ENCODE measurements at places on chromosomes 7 and 10. TPM values are rescaled to one million over a fixed set of nuclear protein-coding genes. Genes with fewer than 3 reads are reported as not detected.

DNA sequence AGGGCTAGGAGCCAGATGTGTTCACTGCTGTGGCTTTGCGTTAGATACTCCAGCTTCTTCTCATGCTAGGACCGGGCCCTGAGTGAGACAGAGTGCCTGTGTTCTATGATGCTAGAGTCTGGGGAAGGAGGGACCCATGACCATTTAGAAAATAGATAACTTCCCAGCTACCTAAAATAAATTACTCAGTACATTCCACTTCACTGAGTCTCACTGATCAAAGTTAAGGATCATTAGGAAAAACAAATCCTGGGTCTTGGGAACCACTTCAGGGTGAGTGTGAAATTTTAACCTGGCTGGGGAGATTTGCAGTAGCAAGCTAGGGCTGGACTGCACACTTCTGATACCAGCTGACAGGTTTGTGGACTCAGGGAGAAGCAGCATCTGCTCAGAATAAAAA, 138.1 kb downstream of the EMX2 start:
- DNase-seq = no peak

DNA sequence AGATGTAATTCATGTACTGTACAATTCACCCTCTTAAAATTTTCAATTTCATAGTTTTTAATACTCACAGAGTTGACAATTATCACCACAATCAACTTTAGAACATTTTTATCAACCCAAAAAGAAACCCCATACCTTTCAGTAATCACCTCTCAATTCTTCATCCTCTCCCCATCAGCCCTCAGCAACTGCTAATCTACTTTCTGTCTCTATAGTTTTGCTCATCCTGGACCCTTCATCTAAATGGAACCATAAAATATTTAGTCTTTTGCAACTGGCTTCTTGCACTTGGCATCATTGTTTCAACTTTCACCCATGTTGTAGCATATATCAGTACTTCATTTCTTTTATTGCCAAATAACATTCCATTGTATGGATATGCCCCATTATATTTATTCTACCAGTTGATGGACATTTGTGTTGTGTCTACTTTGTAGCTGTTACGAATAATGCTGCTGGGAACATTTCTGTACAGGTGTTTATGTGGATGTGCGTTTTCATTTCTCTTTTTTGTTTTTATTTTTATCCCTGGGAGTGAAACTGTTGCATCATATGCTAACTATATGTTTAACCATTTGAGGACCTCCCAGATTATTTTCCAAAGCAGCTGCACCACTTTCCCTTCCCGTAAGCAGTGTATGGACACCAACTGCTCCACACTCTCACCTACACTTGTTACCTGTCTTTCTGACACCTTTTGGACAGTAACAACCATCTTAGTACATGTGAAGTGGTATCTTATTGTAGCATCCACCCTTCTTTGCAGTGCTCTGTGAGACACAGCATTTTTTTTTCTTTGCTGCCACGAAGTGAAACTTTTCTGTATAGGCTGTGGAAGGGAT, 65.4 kb upstream of the APBB1IP start:
- no peak for DNase-seq

DNA sequence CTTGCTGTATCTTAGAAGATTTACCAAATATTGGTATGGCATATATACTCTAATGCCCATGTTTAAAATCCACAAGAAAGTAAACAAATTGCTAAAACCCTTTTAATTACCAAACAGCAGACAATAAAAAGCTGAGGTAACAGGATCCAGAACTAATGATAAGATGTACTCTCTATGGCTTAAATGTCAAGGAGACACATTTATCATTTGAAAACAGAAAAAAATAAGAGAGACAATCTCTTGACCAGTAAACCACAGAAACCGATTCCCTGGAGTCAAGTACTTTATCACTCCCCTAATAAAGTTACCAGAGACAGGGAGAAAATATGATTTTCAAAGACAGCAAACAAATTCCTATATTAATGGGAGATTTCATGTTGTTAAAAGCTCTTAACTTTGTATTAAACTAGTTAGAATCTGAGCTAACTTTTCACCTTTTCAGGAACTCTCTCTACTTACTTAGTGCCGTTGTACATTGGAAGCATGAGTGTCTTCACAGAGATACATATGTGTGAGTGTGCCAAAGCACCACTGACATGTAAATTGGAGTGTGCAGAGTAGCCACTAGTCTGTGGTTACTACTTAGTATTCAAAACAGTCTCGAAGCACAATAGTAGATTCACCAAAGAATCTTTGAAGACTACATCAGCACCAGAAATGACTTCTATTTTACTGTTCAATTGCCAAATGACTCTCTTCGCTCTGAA, 44.2 kb downstream of the TSPAN12 start:
- DNase-seq = no peak

- DNase-seq = no peak
Observed at GRCh38 chr7:43072530-43072929, 39.9 kb upstream of the HECW1 start.

- DNase-seq = no peak
Observed at GRCh38 chr7:134293002-134293740, 23.6 kb downstream of the SLC35B4 start.

DNA sequence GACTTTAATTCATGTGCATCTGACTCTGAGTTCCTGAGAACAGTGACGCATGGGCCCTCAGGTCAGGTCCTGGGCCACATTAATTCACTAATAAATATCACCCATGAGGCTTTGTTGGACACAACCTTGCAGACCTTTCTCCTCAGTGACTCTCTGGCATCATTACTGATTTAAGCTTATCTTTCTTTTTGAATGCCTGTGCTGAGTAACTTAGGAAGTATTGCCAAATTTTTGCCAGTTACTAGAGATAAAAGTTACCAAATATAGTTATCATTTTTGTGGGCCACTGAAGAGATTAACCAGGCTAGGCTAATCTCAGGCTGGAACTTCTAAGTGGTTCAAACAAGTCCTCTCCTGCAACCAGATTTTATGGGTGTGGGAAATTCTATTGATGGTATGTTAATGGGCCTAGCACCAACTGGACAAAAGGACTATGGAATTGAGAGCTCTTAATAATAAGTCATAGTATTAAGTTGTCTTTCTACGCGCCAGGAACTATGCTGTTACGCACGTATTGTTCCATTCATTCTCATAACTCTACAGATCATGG, 28.8 kb upstream of the PRTFDC1 start:
- DNase-seq = no peak

DNA sequence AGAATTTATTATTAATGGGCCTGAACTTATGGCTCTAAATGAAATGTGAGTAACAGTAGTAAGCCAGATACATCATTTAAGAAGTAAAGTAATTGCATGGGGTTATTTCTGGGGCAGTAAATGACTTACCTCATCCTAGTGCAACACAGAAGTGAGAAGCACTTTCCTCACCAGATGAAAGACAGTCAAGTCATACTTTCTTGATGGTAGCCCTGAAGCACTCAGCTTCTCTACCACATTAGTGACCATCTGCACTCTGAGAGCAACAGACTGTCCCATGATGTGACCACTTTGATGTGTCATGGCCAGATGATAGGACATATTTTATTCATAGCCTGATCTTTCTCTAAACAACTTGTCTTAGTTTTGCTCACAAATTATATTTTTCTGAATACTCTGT, 369.5 kb upstream of the PHF14 start:
- DNase-seq = no peak

GRCh38 chr7:82530361-82530760, 86.8 kb upstream of the CACNA2D1 start:
- DNase-seq = no peak

DNA sequence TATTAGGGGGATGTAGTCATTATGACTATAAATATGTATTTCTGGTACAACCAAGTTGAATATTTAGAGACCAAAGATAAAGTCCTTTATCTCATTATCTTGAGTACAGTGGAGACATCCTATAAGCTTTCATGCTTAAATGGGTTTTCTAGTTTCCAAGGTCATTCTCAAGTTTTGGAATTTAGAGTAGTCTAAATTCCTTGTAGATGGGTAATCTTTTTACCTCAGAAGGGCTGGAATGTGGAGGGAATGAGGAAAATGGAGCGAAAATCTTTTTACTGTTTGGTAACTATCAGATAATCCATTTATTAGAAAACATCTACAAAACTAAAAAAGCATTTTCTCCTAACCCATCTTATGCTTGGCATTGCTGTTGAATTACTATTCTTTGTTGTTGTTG, 181.3 kb downstream of the RNF133 start:
- DNase-seq = no peak

DNA sequence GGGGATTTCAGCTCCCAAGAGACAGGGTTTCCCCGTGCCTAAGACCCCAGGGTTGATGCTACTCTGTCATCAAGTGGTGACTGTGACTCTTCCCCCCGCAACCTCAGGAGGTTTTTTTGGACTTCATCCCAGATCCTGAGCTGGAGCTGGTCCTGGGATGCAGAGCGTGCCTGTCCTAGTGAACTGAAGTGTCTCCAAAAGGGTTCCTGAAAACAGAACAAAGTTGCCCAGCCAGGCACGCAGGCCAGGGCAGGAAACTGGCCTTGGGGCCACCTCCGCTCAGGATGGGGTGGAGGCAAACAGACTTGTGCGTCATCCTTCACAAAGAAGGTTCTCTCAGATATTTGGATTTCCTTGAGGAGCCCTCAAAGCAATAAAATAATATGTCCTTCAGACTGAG, 118.9 kb downstream of the ITIH5 start:
- no peak for DNase-seq

GRCh38 chr7:1419310-1419634, 40.0 kb downstream of the MICALL2 start:
- DNase-seq = no peak

DNA sequence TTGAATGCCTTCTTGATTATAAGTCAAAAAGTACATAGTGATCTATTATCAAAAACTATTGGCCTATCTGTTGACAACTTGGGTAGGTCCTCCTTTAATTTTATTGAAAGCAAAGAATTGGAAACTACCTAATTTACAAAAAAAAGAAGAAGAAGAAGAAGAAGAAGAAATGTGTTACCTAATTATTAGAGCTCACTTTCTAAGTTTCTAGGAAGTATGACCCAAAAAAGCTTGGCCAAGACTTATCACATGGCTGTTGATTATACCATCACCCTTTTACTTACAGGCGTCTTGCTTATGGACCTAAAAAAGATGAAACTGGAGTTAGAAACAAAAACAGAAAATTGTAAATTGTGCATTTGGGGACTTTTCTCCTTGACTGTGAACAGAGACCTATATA, 81.8 kb upstream of the PIK3CG start:
- DNase-seq = no peak

GRCh38 chr7:150738591-150739001, 1.4 kb downstream of the GIMAP5 start:
- DNase-seq = no peak

GRCh38 chr7:150666412-150666811, 19.1 kb upstream of the GIMAP2 start:
- no peak for DNase-seq

DNA sequence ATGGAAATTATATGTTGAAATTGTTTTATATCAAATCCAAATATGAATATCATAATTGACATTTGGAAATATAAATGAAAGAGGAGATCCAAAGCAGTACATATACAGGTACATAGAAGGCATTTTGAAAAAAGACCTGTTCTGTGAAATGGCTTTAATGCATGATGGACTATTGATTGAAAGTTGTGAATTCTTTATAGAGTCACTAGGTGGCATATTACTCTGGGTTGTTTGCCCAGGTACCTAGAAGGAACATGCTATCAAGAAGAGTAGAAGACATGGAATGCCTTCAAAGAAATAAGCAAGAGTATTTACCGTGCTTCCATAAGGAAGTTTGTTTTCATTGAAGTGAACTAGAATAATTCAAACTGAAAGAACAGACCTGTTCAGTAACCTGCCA, 160.0 kb upstream of the ANK3 start:
- DNase-seq = peak; percentile 65

KLLN gene
- total RNA-seq = 0.28 TPM

MLXIPL gene
- total RNA-seq = 0.53 TPM

CFAP69 gene
- total RNA-seq = 9.2 TPM

GPR15LG gene
- total RNA-seq = not detected

AKR1C8 gene
- total RNA-seq = not detected

Measured in HT-29 (cell line).